ENCODE measurements at places on chromosomes 7 and 10. TPM values are rescaled to one million over a fixed set of nuclear protein-coding genes. Genes with fewer than 3 reads are reported as not detected.

DNA sequence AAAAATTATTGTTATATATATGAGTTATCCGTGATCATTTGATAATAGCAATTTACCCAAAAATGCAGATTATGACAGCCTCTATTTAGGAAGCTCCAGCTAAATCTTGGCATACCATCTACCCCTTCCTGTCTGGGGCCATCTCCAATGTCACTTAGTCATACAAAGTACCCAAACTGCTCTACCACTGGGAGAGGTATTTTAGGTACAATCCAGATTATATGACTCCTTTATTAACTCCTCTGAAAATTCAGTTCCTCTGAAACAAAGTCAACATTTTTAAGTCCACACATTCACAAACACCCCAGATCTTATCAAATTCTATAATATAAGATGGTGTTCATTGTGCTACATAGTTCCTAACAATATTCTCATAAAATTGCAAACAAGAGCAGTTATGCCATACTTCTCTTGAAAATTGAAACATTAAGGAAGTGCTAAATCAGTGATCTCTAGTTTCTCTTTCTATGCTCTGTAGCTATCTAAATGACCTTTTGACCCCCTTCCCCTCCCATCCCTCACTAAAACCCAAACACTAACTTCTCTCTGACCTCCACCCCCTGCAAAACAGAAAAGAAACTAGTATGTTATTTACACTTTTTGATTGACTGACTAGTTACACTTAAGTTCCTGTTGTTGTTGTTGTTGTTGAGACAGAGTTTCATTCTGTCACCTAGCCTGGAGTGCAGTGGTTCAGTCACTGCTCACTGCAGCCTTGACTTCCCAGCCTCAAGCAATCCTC lies 16.4 kb downstream of the HOXA1 start:
- DNase-seq, result no peak
- no peak overlapping the region for H3K4me3 ChIP-seq
- no peaks in the 10 kb centered on the region for H3K36me3 ChIP-seq
- H3K27me3 ChIP-seq, result no peaks in the 10 kb centered on the region

DNA sequence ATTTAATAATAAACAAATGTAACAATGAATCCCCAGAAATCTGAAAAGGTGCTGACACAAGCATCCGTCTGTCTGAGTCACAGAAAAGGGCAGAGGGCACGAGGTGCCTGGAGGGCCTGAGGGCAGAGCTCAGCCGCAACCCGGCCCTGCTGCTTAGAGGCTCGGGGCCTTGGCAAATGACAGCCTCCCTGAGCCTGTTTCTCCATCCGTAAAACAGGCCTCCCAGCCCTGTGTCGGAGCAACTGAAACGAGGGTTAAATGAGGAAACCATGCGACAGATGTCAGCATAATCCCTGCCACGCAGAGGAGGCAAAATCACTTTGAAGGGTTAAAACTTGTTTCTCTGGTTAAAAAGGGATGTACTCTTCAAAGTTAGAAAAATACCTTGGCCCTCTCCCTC lies 24.9 kb downstream of the NUDT1 start:
- no peaks in the 10 kb centered on the region for H3K27me3 ChIP-seq
- H3K27ac ChIP-seq, result no peak overlapping the region
- H3K4me3 ChIP-seq, result no peak overlapping the region

DNA sequence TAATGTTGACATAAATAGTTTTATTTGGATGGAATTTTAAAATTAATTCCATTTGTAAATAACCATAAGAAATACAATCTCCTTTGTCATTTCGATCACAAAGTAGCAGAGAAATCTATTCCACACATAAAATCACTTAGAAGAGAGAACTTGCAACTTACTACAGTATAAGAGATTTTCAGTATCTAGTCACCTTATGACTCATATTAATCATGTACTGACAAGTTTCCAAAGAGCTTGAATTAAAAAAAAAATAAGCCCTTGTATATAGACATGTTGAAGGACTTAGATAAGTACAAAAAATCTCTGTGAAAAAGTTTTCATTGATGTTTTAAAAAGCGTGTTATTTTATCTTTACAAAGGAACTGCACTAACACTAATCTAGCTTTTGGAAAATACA lies 207.1 kb upstream of the ETV1 start:
- no peaks in the 10 kb centered on the region for H3K4me1 ChIP-seq
- no peaks in the 10 kb centered on the region for H3K27me3 ChIP-seq
- H3K27ac ChIP-seq, result no peak overlapping the region
- H3K4me3 ChIP-seq, result no peak overlapping the region
- no peak for DNase-seq

DNA sequence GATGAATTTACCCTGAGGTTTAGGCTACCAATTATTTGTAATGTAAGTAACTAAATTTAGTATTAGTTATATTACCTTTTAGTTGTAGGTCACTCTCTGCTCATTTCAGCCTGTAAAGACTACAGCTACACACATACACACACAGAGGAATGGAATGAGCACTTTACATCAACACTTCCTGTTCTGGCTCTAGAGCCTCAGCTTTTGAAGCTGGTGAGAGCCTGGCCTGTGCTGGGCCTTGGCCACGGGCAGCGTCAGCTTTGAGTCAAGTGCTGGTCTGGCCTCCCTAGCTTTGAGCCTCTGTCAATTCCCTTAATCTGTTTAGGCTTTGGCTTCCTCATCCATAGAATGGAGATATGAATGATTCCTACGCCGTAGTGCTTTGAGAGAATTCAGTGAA lies 141.7 kb downstream of the EGFR start:
- no peak for DNase-seq
- no peaks in the 10 kb centered on the region for H3K4me1 ChIP-seq
- H3K4me3 ChIP-seq, result no peak overlapping the region
- H3K27me3 ChIP-seq, result no peaks in the 10 kb centered on the region
- H3K27ac ChIP-seq, result no peak overlapping the region

GRCh38 chr7:124672011-124672410 lies 93.6 kb downstream of the GPR37 start:
- no peaks in the 10 kb centered on the region for H3K4me1 ChIP-seq
- H3K36me3 ChIP-seq, result no peaks in the 10 kb centered on the region
- no peak overlapping the region for H3K27ac ChIP-seq
- H3K27me3 ChIP-seq, result no peaks in the 10 kb centered on the region

DNA sequence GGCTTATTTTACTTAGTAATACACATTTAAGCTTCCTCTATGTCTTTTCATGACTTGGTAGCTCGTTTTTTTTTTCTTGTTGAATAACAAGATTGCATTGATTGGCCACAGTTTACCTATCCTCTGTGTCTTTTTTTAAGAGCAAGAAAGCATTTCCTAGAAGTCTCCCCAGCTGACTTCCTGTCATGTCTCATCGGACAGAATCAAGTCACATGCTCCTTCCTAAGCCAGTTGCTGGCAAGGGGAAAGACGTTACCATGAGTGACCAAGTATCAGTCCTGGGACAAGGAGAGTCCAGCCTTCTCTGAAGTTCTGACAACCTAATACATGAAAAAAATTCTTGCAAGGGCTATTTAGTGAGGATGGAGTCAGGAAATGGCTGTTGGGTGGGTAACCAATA lies 24.9 kb upstream of the SFRP5 start:
- H3K27me3 ChIP-seq, result peaks cover 11% of the 10 kb centered on the region
- H3K4me3 ChIP-seq, result no peak overlapping the region
- no peak overlapping the region for H3K27ac ChIP-seq
- H3K4me1 ChIP-seq, result no peaks in the 10 kb centered on the region

DNA sequence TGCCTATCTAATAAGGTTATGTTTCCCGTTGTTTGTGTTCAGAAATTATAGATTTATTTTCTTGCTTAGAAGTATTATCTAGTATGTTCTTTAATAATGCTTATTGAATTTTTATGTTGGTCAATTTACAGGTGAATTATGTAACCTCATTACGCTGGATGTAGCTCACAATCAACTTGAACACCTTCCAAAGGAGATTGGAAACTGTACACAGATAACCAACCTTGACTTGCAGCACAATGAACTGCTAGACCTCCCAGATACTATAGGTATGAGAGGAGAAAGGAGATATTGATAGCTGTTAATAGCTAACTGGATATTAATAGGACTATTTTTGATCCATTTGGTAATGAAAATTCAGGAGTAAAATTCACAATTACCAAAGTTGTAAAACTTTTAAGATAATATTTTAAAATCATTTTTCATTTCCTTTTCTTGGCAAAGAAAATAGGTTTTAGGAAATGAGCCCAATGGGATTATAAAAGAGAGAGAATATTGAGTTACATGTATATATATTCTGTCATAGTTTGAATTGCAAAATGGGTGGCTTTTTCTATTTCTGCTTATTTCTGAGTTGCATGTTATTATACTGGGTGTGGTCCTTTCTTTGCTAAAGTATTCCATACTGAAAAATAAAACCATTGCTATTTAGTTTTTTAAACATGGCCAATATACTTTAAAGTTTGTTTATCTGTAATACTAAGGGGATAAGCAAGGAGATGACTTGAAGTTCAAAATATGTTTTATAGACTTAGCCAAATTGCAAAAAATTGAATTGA lies 66.3 kb downstream of the SHOC2 start:
- H3K4me3 ChIP-seq, result no peak overlapping the region
- no peak overlapping the region for H3K27ac ChIP-seq
- no peak for DNase-seq
- no peaks in the 10 kb centered on the region for H3K27me3 ChIP-seq
- no peaks in the 10 kb centered on the region for H3K4me1 ChIP-seq
- H3K36me3 ChIP-seq, result no peaks in the 10 kb centered on the region

DNA sequence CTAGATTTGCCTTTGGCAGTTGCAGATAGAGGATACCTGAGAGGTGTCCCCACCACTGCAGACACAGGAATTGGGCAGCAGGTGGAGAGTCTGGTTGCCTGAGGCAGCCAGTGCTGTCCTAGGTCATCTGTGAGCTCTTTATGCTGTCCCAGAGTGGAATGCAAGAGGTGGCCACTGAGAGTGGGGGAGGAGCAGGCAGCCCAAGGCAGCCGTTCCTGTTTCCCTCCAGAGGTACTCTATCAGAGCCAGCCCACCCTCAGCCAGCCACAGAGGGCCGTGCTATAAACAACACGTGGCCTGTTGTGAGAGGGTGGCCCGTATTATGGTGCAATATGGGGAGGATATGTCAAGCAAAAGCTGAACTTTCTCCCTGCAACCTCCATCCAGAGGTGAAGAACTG lies 8.5 kb downstream of the LRRC18 start:
- no peaks in the 10 kb centered on the region for H3K36me3 ChIP-seq
- no peak for DNase-seq
- H3K27ac ChIP-seq, result no peak overlapping the region

- no peak overlapping the region for H3K27ac ChIP-seq
- DNase-seq, result no peak
- H3K4me1 ChIP-seq, result no peaks in the 10 kb centered on the region
- H3K36me3 ChIP-seq, result no peaks in the 10 kb centered on the region
Observed at GRCh38 chr10:113620511-113620910, 43.3 kb downstream of the NRAP start.

DNA sequence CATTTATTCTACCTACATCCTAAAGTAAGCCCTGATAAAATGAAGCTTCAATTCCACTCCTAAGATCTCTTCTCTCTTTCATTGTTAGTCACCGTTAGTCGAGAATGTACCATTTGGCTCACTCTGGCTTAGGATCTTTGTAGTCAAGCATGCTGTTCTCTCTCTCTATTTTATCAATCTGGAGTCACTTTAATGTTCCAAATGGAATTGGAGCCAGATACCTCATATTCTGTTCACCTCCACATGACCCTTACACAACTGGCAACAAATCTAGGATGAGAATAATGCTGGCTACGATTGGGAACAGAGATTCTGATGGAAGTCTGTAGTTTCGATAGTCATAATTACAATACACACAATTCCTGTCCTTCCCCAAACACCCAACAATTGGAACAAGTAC lies 213.7 kb downstream of the TWIST1 start:
- no peaks in the 10 kb centered on the region for H3K27me3 ChIP-seq
- H3K36me3 ChIP-seq, result no peaks in the 10 kb centered on the region
- no peak overlapping the region for H3K4me3 ChIP-seq
- H3K4me1 ChIP-seq, result no peaks in the 10 kb centered on the region

The ITPRID1 gene
- total RNA-seq, result 0.59 TPM

GRCh38 chr7:70063927-70064326 lies 465.7 kb downstream of the AUTS2 start:
- no peak overlapping the region for H3K27ac ChIP-seq
- H3K4me3 ChIP-seq, result no peak overlapping the region
- no peak for DNase-seq
- H3K36me3 ChIP-seq, result no peaks in the 10 kb centered on the region
- H3K4me1 ChIP-seq, result no peaks in the 10 kb centered on the region

The TMEM196 gene
- total RNA-seq, result not detected

GRCh38 chr7:123367484-123368122 lies 166.8 kb downstream of the IQUB start:
- no peak overlapping the region for H3K4me3 ChIP-seq
- no peaks in the 10 kb centered on the region for H3K27me3 ChIP-seq
- H3K27ac ChIP-seq, result no peak overlapping the region
- DNase-seq, result no peak

- H3K36me3 ChIP-seq, result no peaks in the 10 kb centered on the region
- no peaks in the 10 kb centered on the region for H3K27me3 ChIP-seq
- DNase-seq, result no peak
- no peak overlapping the region for H3K27ac ChIP-seq
- H3K4me1 ChIP-seq, result peaks cover 4% of the 10 kb centered on the region
- no peak overlapping the region for H3K4me3 ChIP-seq
Observed at GRCh38 chr10:94104316-94105000, 110.7 kb downstream of the PLCE1 start.

The ZFAND4 gene
- 15.7 TPM for total RNA-seq

The CTAGE4 gene
- 8.5 TPM for total RNA-seq

DNA sequence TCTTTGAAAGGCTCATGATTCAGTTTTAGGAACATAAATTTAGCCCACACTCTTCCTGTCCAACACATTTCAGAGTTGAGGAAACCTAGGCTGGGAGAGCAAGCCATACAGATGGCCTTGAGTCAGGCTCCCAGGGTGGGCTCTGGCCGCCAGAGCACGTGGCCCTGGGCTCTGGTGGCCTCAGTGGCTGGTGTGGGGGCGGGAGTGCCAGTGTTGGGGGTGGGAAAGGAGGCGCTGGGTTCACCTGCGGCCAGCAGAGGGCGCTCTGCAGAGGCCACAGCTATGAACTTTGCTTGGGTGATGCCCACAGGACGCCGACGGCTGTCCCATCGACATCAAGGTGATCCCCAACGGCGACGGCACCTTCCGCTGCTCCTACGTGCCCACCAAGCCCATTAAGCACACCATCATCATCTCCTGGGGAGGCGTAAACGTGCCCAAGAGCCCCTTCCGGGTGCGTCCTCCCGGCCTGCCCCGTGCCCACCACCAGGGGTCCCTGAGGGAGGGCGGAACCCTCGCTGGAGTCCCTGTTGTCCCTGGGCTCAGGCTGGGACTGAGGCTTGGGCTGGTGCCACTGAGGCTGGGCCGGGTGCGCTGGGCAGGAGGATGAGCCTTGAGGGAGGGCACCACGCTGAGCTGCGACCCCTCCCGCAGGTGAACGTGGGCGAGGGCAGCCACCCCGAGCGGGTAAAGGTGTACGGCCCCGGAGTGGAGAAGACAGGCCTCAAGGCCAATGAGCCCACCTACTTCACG lies 11.9 kb downstream of the FLNC start:
- H3K27me3 ChIP-seq, result no peaks in the 10 kb centered on the region
- DNase-seq, result peak; percentile 63
- H3K36me3 ChIP-seq, result no peaks in the 10 kb centered on the region
- no peak overlapping the region for H3K27ac ChIP-seq
- H3K4me3 ChIP-seq, result no peak overlapping the region

Data from lower lobe of right lung (tissue), 2 donors.